CD4-positive, alpha-beta T cell treated with Interleukin-17A for 1 hour (primary cell): ENCODE measurements at places on chromosomes 5 and 9.

GRCh38 chr5:44868541-44868940 is 59.8 kb downstream of the MRPS30 start:
- DNase-seq = no peak

DNA sequence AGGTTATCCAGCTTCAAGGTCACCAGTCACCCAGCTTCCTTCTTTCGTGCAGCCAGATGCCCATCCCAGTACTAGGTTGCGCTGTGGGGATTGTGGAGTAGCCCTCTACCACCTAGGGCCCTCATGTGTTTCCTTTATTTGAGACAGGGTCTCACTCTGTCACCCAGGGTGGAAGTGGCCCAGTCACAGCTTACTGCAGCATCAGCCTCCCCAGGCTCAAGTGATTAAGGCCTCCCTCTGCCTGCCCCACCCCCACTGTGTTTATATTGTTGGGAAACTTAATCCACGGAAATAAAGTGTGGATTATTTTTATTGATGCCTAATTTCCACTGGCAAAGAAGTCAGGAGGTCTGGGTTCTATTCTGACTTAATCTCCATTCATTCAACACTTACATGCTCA is 4.3 kb downstream of the IL17B start:
- DNase-seq = no peak

- DNase-seq = no peak
Observed at GRCh38 chr5:150605546-150605945, 34.9 kb upstream of the SYNPO start.

GRCh38 chr9:112971415-112971814 is 40.6 kb downstream of the ZNF883 start:
- DNase-seq = no peak

DNA sequence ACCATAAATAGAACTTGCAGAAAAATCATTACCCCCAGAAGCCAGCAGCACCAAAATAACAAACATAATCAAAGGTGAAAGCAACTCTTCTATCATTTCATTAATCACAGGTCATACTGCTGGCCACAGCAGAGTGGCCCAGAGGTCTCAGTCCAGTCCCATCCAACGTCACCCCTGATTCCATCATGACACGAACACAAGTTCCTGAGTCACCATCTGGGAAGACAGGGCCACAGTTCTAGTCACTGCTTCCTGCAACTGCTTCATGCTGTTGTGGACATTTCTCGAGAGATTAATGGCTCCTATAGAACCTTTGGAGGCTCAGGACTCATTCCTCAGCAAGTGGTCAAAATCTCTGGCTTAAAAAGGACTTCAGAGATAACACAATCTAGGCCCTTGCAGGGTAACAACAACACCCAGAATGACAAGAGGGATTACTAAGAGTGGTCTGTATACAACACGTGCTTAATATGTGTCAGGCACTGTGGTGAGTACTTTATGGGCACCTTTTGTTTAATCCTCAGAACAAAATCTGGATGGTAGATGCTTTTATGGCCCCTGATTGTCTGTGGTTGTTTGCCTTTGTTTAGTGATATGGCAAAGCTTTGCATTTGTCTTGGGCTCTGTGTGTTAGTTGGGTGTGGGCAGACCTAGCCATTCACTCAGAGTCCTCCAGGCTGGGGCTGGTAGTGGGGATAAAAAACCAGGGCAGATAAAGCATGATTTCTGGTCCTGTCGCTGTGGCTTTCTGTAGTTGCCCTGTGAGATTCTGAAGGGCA is 184.3 kb downstream of the DAB2IP start:
- DNase-seq = no peak

- no peak for DNase-seq
Observed at GRCh38 chr9:7318920-7319319, 480.7 kb downstream of the DMAC1 start.

GRCh38 chr9:119137479-119137878 is 231.8 kb downstream of the BRINP1 start:
- no peak for DNase-seq

- DNase-seq = no peak
Observed at GRCh38 chr5:166834246-166834645, 1457.2 kb upstream of the WWC1 start.

GRCh38 chr9:124078641-124079040 is 67.1 kb downstream of the LHX2 start:
- no peak for DNase-seq

DNA sequence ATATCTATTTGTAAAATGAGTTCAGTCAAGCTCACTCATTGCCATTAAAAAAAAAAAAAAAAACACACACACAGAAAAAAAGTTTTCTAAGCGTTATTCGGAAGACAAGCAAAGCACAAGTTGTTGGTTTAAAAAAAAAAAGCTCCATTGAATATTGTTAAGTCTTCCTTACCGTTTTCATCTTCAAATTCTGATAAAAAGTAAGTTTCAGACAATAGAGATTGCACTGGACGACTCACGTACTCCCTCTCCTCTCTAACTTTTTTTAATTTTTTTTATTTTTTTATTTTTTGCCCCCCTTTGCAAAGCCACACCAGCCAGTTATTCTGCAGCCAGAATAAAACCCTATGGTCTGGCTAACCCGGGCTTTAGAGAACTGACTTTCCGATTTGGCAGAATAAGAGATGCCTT is 544 bp downstream of the ADAMTS6 start:
- DNase-seq = no peak

- DNase-seq = no peak
Observed at GRCh38 chr5:81739291-81739690, 11.6 kb downstream of the SSBP2 start.

GRCh38 chr5:138549414-138549813 is 6.4 kb upstream of the ETF1 start:
- DNase-seq = no peak

GRCh38 chr5:114185274-114185673 is 176.6 kb upstream of the KCNN2 start:
- no peak for DNase-seq
